ENCODE measurements at places on chromosomes 6 and 20. TPM values are rescaled to one million over a fixed set of nuclear protein-coding genes. Genes with fewer than 3 reads are reported as not detected.

Gene HLA-DPA1
- total RNA-seq, result 15.3 TPM

- peaks cover 6% of the 10 kb centered on the region for H3K27me3 ChIP-seq
- no peak for DNase-seq
- no peak overlapping the region for H3K27ac ChIP-seq
- H3K4me1 ChIP-seq, result no peaks in the 10 kb centered on the region
- no peaks in the 10 kb centered on the region for H3K36me3 ChIP-seq
- no peak overlapping the region for H3K4me3 ChIP-seq
Observed at GRCh38 chr6:81756690-81757089, 4.2 kb upstream of the TENT5A start.

DNA sequence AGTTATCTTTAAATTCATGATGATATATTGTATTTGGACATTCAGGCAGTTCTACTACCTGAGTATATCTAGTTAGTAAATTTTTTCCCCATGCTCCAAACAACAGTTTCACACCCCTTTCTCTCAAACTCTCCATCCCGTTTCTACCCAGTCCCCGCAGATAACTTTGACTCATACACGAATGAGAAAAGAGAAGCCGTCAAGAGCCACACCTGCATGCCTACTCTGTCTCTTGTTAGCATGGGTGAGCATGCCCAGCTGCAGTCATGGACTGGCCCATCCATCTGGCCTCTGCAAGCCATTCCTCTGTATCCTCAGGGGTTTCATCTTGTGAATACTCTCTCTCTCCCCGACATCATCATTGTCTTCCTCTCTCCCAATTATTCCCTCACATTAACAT, 41.5 kb downstream of the MYB start:
- H3K4me3 ChIP-seq, result no peak overlapping the region
- no peak for DNase-seq
- no peak overlapping the region for H3K27ac ChIP-seq

GRCh38 chr20:43899274-43900120, 15.2 kb upstream of the TOX2 start:
- no peak overlapping the region for H3K27ac ChIP-seq
- no peaks in the 10 kb centered on the region for H3K27me3 ChIP-seq
- no peak overlapping the region for H3K4me3 ChIP-seq

- H3K4me3 ChIP-seq, result no peak overlapping the region
- H3K4me1 ChIP-seq, result no peaks in the 10 kb centered on the region
- DNase-seq, result no peak
- H3K36me3 ChIP-seq, result no peaks in the 10 kb centered on the region
- no peak overlapping the region for H3K27ac ChIP-seq
Observed at GRCh38 chr6:115753446-115753845, 307.2 kb downstream of the FRK start.

Gene SLC22A16
- total RNA-seq, result not detected

DNA sequence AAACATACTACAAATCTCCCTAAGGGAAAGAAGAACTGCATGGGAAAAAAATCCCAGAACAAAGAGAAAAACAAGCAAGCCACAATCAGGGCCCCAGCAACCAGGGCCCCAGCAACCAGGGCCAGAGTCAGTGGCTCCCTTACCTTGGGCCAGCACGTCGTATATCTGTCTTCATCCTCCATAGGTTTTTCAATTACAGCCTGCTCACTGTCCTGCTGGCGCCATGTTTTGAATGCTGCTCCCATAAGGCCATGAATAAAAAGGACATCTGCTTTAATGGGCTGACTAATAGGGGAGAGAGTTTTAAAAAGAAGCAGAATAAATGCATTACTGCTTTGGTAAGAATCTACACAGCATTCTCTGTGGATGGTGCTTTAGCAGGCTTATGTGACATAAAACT, 49.2 kb downstream of the SERAC1 start:
- H3K27me3 ChIP-seq, result no peaks in the 10 kb centered on the region
- no peaks in the 10 kb centered on the region for H3K4me1 ChIP-seq
- DNase-seq, result no peak
- peaks cover 10% of the 10 kb centered on the region for H3K36me3 ChIP-seq
- H3K4me3 ChIP-seq, result no peak overlapping the region

DNA sequence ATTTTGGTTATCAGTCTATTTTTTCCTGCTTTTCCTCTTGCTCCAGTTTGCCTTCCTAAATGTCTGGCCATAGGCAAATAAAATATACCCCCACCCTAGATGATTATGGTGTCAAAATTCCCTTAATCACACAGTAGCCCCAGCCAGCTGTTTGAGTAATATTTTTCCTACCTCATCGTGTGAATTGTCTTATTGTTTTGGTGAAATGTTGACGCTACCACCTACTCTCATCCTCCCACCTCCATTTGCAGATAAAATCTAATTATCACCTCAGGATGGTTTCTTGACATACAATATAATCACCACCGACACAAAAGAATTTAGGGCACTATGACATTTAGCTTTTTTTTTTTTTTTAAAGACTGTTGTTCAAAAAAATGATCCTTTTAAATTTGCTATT, 44.1 kb upstream of the FUCA2 start:
- H3K4me1 ChIP-seq, result peaks cover 37% of the 10 kb centered on the region
- DNase-seq, result no peak
- H3K4me3 ChIP-seq, result peak overlapping the region; percentile 23
- H3K36me3 ChIP-seq, result no peaks in the 10 kb centered on the region

DNA sequence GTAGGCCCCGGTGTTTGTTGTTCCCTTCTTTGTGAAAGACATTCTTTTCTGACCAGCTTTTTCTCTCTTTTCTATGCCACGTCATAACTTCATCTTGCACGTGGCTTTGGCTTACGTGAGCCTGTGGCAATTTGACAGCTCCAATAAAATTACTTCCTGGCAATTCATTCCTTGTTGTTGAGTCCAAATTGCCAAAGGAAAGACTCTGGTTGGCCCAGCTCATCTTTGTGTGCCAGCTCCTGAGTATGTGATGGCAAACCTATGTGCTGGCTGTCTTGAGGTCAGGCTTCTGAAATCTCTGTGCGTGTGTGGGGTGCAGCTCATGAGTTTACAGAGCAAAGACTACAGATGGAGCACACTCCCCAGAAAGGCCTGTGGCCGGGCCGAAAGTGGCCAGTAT, 272.5 kb upstream of the SGK1 start:
- no peaks in the 10 kb centered on the region for H3K27me3 ChIP-seq
- H3K36me3 ChIP-seq, result no peaks in the 10 kb centered on the region
- no peaks in the 10 kb centered on the region for H3K4me1 ChIP-seq
- H3K4me3 ChIP-seq, result no peak overlapping the region
- no peak overlapping the region for H3K27ac ChIP-seq

Gene TSHZ2
- total RNA-seq, result 34.1 TPM

GRCh38 chr6:95569560-95569959, 7.8 kb upstream of the MANEA start:
- H3K4me3 ChIP-seq, result no peak overlapping the region
- no peaks in the 10 kb centered on the region for H3K36me3 ChIP-seq
- no peak overlapping the region for H3K27ac ChIP-seq
- no peak for DNase-seq

Gene TRAPPC3L
- not detected for total RNA-seq

Gene DYNLT2
- 2.9 TPM for total RNA-seq

- peak overlapping the region; percentile 58 for H3K27ac ChIP-seq
- H3K36me3 ChIP-seq, result no peaks in the 10 kb centered on the region
- H3K4me3 ChIP-seq, result no peak overlapping the region
- no peaks in the 10 kb centered on the region for H3K27me3 ChIP-seq
- no peak for DNase-seq
- H3K4me1 ChIP-seq, result peaks cover 58% of the 10 kb centered on the region
Observed at GRCh38 chr20:3812975-3813847, 7.1 kb upstream of the AP5S1 start.

- no peak overlapping the region for H3K4me3 ChIP-seq
- H3K27me3 ChIP-seq, result peaks cover 7% of the 10 kb centered on the region
- peaks cover 1% of the 10 kb centered on the region for H3K4me1 ChIP-seq
- H3K27ac ChIP-seq, result no peak overlapping the region
- no peak for DNase-seq
- H3K36me3 ChIP-seq, result no peaks in the 10 kb centered on the region
Observed at GRCh38 chr6:31293343-31293742, 21.5 kb upstream of the HLA-C start.

Gene TNFRSF6B
- total RNA-seq, result not detected

- DNase-seq, result no peak
- no peak overlapping the region for H3K4me3 ChIP-seq
- H3K4me1 ChIP-seq, result no peaks in the 10 kb centered on the region
- H3K36me3 ChIP-seq, result no peaks in the 10 kb centered on the region
- no peak overlapping the region for H3K27ac ChIP-seq
Observed at GRCh38 chr6:34565722-34566137, 9.6 kb upstream of the SPDEF start.

GRCh38 chr20:11429168-11429567, 488.5 kb upstream of the BTBD3 start:
- no peaks in the 10 kb centered on the region for H3K4me1 ChIP-seq
- no peak for DNase-seq
- H3K4me3 ChIP-seq, result no peak overlapping the region
- no peak overlapping the region for H3K27ac ChIP-seq
- no peaks in the 10 kb centered on the region for H3K36me3 ChIP-seq

Gene LYRM2
- 18.3 TPM for total RNA-seq

Gene PARD6B
- total RNA-seq, result 3.9 TPM

- H3K27me3 ChIP-seq, result no peaks in the 10 kb centered on the region
- H3K4me3 ChIP-seq, result no peak overlapping the region
- no peak overlapping the region for H3K27ac ChIP-seq
- H3K36me3 ChIP-seq, result no peaks in the 10 kb centered on the region
Observed at GRCh38 chr6:16106991-16107787, 21.7 kb upstream of the MYLIP start.

DNA sequence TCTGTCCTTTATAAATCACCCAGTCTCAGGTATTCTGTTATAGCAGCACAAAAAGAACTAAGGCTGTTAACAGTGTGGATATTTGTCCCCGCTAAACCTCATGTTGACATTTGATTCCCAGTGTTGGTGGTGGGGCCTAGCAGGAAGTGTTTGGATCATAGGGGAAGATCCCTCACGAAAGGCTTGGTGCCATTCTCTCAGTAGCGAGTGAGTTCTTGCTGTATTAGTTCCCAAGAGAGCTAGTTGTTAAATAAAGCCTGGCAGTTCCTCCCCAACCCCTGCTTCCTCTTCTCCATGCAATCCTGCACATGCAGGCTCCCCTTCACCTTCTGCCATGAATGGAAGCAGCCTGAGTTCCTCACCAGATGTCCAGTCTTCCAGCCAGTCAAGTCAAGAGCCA, 29.8 kb upstream of the ERVFRD-1 start:
- no peak overlapping the region for H3K27ac ChIP-seq
- no peaks in the 10 kb centered on the region for H3K36me3 ChIP-seq
- no peak for DNase-seq
- no peaks in the 10 kb centered on the region for H3K27me3 ChIP-seq
- no peak overlapping the region for H3K4me3 ChIP-seq

Gene FNDC11
- not detected for total RNA-seq

Gene CRISP3
- total RNA-seq, result not detected

- peaks cover 11% of the 10 kb centered on the region for H3K27me3 ChIP-seq
- H3K36me3 ChIP-seq, result no peaks in the 10 kb centered on the region
- no peak overlapping the region for H3K27ac ChIP-seq
- DNase-seq, result no peak
Observed at GRCh38 chr20:51037532-51038115, 14.7 kb upstream of the KCNG1 start.

Gene TGM3
- not detected for total RNA-seq

- no peaks in the 10 kb centered on the region for H3K27me3 ChIP-seq
- no peaks in the 10 kb centered on the region for H3K4me1 ChIP-seq
- no peak overlapping the region for H3K4me3 ChIP-seq
- DNase-seq, result no peak
Observed at GRCh38 chr6:97771372-97771771, 488.4 kb upstream of the MMS22L start.

DNA sequence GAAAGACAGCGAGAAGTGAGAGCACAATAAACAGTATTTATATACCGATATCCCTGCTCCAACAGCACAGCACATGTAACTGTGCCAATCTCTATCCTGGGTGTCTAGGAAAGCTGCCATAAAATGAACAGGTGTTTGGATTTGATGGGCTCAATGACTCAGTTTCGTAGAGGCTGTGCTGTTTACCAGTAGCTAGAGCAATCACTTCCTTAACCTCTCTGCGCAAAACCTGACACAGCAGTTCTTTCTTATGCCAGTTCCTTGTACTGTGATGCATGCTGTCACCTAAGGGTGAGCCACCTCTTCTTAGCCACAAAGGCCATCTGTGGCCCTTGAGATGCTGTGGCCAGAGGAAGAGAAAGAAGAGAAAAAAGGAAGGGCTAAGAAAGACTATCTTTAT, 59.3 kb downstream of the SHPRH start:
- peaks cover 52% of the 10 kb centered on the region for H3K36me3 ChIP-seq
- no peaks in the 10 kb centered on the region for H3K27me3 ChIP-seq
- no peak overlapping the region for H3K27ac ChIP-seq

GRCh38 chr20:30284281-30284905, 973.1 kb upstream of the DEFB115 start:
- H3K4me3 ChIP-seq, result peak overlapping the region; percentile 76
- peaks cover 18% of the 10 kb centered on the region for H3K4me1 ChIP-seq
- no peaks in the 10 kb centered on the region for H3K27me3 ChIP-seq
- no peak overlapping the region for H3K27ac ChIP-seq
- peaks cover 2% of the 10 kb centered on the region for H3K36me3 ChIP-seq

DNA sequence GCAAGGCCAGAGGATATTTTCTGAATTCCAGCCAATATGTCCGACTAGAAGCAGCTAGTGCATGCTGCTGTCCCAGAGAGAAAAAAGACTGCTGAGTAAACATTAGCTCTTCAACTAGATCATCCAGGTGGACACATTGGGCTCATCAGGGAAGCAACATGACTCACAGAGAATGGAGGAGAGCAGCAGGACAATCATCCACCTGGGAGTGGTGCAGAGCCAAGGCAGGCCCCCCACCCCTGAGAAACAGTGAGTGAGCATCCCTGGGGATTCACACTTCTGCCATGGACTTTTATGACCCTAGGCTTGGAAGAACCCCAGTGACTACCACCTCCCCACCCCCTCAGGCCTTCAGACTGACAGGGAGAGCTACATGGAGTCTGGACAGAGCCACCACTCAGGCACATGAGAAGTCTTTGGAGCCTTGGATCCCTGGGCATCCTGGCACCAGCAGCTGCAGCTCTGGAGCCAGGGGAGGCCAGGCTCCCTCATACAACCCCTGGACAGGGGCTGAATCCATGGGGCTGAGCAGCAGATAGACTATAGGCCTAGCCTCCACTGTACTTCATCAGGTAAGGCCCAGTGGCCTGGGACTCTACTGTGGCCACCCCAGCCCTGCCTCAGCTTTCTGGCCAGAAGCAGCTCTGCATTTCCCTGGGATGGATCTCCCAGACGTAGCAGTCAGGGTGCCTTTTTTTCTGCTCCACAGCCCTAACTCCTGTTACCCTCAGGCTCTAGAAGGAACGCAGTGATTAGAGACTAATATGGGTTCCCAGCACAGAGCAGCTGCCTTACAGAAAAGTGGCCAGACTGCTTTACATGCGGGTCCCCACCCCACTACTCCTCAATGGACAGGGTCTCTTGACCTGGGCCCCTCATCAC, 82.9 kb upstream of the RNF217 start:
- H3K27me3 ChIP-seq, result peaks cover 6% of the 10 kb centered on the region
- no peaks in the 10 kb centered on the region for H3K36me3 ChIP-seq
- no peak overlapping the region for H3K27ac ChIP-seq
- H3K4me3 ChIP-seq, result no peak overlapping the region

Gene LPIN3
- total RNA-seq, result 1.0 TPM

Measured in activated naive CD4-positive, alpha-beta T cell treated with anti-CD3 and anti-CD28 coated beads for 36 hours (primary cell).